ENCODE measurements at places on chromosomes 6 and 20. TPM values are rescaled to one million over a fixed set of nuclear protein-coding genes. Genes with fewer than 3 reads are reported as not detected.

The CDH26 gene
- 0.72 TPM for total RNA-seq

The NKX2-4 gene
- not detected for total RNA-seq

The C20orf202 gene
- not detected for total RNA-seq

The ZGPAT gene
- total RNA-seq: 13.2 TPM

The LAMA2 gene
- 0.24 TPM for total RNA-seq

The WFDC10B gene
- not detected for total RNA-seq

The PSMB1 gene
- 169 TPM for total RNA-seq

The ZSCAN31 gene
- total RNA-seq: 9.6 TPM

The CCR6 gene
- total RNA-seq: not detected

The CST3 gene
- total RNA-seq: 209 TPM

The KLC4 gene
- 10.6 TPM for total RNA-seq

The WFDC2 gene
- 0.96 TPM for total RNA-seq

The OLIG3 gene
- not detected for total RNA-seq

The OR12D1 gene
- not detected for total RNA-seq

The RGS19 gene
- 9.2 TPM for total RNA-seq

The GHRH gene
- total RNA-seq: not detected

All from tracheal epithelial cell (primary cell).